RWPE1 (cell line): ENCODE measurements at places on chromosomes 12 and 14.

- no peak for DNase-seq
These were observed 23.0 kb upstream of the REP15 start for GRCh38 chr12:27673101-27673718.

DNA sequence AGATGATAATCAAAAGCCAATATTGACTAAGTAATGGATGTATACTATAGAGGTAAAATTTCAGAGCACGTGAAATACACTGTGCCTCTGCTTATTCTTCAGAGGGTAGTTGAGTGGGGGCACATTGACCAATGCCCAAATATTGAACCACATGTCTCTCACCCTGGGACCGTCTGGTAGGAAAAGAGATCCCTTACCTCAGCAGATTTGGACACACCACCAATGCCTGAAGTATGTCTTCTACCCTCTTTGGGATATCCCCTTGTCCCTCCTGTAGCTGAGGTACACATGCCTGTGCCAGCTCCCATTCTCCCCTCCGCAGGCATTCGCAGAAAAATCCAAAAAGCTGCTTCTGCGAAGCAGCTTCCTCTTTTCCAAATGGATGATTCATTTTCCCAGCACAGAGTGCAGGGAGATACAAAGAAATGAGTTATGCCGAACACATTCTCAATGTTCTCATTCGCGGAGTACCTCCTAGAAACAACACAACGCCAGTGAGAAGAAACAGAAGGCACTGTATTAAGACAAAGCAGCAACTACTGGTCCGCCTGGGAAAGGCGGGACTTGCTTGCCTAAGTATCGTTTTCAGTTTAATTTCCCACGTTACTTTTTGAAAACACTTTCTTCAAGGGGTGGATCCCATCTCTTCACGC is 691 bp downstream of the ZFYVE26 start:
- no peak for DNase-seq

GRCh38 chr12:83629931-83630330 is 943.2 kb downstream of the TMTC2 start:
- DNase-seq = no peak

- no peak for DNase-seq
These were observed 31.8 kb upstream of the WSCD2 start for GRCh38 chr12:108097160-108097911.

DNA sequence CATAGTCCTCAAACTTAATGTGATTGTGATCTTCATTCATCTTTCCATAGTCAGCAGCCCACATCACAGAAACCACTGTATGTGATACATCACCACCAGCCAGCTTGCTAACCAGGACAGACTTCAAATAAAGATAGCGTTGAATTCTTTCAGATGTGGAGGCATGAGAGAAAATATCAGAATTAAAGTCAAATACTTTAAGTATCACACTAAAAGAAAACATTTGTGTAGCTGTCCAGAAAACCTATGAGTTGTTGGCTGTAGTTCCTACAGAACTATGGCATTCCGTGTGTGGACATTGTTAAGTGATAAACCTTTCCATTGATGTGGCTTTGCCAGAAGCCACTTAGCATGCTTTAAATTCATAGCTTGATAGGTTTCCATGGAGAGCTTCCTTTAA is 105.1 kb downstream of the LLPH start:
- no peak for DNase-seq

- no peak for DNase-seq
These were observed 70.6 kb downstream of the SLC41A2 start for GRCh38 chr12:104887452-104887851.

GRCh38 chr12:34108405-34108803 is 86.1 kb downstream of the ALG10 start:
- no peak for DNase-seq

- DNase-seq = no peak
These were observed 1.5 kb upstream of the HSP90B1 start for GRCh38 chr12:103928682-103929045.

- no peak for DNase-seq
These were observed 295.4 kb upstream of the PPFIA2 start for GRCh38 chr12:82054566-82054965.

DNA sequence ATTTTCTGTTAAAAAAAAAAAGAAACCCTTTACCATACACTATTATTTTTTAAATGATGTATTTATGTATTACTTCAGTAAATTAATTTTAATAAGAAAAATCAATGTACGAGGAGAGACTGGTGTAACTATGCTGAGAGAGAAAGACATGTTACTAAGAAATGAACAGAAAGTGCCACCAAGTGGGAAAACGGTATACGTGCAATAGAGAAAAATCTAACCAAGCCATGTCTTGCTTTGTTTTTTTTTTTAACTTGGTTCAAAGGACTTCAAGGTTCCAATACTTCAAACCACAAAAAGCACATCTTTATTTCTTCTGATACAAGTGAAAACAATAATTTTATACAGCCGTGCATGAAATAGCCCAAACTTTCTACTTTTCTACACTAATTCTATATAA is 22.9 kb downstream of the NDUFA12 start:
- DNase-seq = no peak

DNA sequence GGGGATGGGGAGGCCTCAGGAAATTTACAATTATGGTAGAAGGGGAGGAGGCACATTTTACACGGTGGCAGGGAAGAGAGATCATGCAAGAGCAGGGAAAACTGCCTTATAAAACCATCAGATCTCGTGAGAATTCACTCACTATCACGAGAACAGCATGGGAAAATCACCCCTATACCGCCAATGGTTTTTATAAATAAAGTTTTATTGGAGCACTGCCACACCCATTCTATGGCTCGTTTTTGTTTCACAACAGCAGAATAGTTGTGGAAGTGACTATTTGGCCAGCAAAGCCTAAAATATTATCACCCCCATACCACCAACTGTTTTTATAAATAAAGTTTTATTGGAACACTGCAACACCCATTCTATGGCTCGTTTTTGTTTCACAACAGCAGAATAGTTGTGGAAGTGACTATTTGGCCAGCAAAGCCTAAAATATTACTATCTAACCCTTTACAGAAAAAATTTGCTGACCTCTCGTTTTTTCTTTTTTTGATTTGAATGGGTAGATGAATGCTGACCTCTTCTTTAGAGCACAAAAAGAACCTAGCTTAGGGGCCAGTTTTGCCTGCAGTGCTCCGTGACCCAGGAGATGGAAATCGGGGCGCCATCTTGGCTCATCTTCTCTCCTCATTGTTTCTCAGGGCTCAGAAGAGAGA is 77.3 kb upstream of the RIN3 start:
- no peak for DNase-seq

DNA sequence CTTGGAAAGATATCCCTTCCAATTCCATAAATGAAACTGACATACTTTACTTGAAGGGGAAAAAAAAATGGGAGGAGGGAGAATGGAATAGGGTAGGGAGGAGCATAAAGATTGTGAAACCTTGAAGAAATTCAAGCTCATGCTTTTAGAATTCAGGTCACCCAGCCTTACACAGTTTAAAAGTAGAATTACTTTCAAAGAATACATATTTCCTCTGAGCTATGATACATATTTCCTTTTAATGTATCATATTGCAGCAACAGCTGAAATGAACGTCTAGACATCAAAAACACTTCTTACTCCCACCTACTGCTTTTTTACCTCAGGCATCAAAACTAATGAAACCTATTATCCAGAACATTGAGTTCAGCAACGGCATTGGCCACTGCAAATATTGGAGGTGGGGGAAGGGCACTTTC is 156.0 kb downstream of the MED13L start:
- DNase-seq = no peak

GRCh38 chr12:48157889-48158370 is 615 bp upstream of the ASB8 start:
- DNase-seq = no peak

DNA sequence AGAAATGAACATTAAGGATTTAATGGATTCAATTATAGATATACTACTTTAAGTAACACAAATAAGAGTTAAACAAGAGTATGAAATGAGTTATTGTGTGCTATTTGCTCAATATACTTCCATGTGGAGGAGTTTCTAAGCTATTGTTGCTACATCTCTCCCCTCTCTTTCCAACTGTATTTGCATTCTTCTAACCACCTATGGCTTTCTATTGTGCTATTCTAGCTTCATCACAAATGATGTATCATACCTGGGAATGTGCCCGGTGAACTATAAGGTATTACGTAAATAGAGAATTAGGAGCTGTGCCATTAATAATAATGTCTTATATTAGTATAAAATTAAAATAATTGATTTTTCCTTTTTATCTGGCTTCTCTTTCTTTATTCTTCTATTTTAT is 87.1 kb upstream of the PLEKHG7 start:
- peak; percentile 30 for DNase-seq

- DNase-seq = peak; percentile 31
These were observed 112.2 kb downstream of the SLC16A7 start for GRCh38 chr12:59708064-59708463.

DNA sequence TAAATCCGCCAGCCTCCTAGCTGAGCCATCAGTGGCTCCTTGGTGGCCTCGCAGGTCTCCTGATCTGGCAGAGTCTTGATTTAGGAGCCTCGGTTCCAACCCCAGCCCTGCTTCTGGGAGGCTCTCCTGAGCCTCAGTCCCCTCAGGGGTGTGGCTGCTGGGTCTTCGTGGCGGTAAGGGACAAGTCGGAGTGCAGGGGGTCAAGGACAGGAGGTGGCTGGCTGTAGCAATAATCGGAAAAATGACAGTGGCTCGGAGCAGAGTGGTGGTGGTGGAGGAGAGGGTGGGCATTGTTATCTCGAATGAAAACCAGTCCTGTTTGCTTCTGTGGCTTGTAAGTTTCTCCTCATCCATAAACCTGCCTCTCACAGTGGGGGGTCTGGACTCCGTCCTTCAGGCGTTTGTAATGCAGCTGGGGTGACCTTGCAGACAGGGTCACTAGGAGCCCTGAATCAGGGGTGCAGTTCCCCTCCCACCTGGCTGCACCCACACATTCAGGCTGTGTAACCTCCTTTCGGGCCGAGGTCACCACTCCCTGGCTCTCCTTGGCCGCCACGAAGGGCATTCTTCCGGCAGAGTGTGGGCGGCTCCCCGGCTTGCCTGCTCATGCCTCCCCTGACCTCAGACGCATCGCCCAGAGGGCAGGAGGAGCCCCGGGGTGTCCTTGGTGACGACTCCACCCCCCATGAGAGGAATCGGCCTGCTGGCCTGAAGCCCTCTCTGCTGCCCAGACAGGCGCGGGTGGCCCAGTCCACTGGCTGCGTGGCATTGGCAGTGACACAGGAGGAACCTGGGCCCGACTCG is 8.1 kb downstream of the BCL7A start:
- DNase-seq = peak; percentile 92

GRCh38 chr12:104376650-104377513 is 73.3 kb downstream of the EID3 start:
- no peak for DNase-seq

- no peak for DNase-seq
These were observed 128.0 kb downstream of the GPR135 start for GRCh38 chr14:59337141-59337611.

- DNase-seq = no peak
These were observed 81.7 kb downstream of the IFNG-AS1 start for GRCh38 chr12:68070957-68071356.

DNA sequence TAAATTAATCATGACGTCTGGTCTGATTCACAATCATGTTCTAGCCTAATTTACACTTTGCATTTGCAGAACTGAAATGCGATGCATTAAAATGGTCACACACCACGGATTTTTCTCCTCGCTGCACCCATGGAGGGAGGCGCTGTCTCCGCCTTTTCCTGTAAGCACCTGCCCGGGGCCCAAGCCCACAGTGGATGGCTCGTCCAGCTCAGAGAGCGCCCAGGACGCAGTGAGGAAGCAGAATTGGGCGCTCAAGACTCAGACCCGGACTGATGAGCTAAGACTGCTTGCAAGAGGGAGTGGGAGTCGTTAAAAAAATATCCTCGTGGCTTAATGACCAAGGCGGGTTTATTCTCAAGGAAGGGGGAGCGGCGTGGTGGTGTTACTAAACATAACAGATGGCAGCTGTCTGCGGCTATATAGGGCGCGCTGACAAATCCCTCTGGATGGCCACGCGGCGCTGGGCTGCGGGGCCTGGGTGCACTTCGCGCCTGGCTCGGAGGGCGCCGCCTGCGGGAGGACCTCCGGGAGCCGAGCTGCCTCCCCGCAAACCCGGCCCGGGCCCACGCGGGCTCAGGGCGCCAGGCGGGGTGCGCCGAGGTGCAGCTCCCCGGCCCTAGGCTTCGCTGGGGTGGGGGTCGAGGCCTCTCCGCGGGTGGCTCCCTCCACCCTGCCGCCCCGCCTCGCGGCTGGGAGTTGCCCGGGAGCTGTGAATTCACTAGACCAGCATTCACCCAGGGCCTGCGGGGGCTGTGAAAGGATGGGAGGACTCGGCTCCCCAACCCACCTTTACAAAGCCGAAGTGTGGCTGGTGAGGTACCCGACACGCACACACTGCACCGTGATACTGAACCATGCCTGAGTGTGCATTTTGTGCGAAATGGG is 78.7 kb downstream of the PPM1A start:
- no peak for DNase-seq

GRCh38 chr14:99879401-99880295 is 86.4 kb downstream of the EML1 start:
- peak; percentile 30 for DNase-seq

- peak; percentile 63 for DNase-seq
These were observed 23.0 kb downstream of the FAM222A start for GRCh38 chr12:109736552-109737108.

GRCh38 chr12:26633591-26634210 is 199.3 kb downstream of the ITPR2 start:
- DNase-seq = no peak

DNA sequence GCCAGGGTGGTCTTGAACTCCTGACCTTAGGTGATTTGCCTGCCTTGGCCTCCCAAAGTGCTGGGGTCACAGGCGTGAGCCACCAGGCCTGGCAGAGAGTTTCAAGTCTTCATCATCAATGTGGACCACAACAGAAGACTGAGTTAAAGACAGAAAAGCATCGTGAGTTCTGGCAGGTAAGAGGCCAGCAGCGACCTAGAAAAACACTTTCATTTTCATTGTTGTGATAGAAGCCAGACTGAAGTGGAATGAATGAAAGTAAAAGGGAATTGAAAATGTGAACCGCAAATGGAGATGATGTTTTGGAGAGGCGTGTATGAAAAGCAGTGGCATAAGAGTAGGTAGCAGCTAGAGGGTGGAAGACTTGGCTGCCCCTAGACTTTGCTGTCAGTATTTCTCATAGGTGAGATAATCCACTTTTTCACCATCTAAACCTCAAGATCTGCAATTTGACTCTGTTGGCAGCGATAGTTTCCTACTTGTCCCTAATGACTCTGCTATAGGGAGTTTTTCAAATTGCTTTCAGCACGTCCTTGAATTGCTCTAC is 47.1 kb upstream of the PLEKHA5 start:
- DNase-seq = no peak

DNA sequence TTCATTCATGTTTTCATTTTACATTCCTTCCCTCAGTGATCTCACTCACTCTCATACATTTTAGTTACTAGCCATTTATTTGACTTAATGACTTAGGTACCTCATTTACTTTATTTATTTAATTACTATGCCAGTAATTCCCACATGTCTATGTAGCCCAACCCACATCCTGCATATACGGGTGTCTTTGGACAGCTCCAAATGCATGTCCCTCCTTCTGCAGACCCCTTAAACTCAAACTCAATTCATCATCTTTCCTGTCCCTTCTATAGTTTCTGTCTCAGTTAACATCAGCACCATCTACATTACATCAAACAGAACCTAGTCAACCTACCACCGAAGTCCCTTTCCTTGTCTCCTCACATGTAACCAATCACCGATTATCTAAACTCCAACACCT is 2.8 kb downstream of the CLEC1A start:
- no peak for DNase-seq
